ENCODE measurements at places on chromosomes 7 and 10.

GRCh38 chr7:100825215-100825671, 2.1 kb downstream of the EPHB4 start:
- no peak for DNase-seq

- DNase-seq, result no peak
Measured at GRCh38 chr7:139691253-139691781, 86.5 kb downstream of the HIPK2 start.

GRCh38 chr7:150420242-150420641, 30.2 kb upstream of the GIMAP8 start:
- DNase-seq, result no peak

DNA sequence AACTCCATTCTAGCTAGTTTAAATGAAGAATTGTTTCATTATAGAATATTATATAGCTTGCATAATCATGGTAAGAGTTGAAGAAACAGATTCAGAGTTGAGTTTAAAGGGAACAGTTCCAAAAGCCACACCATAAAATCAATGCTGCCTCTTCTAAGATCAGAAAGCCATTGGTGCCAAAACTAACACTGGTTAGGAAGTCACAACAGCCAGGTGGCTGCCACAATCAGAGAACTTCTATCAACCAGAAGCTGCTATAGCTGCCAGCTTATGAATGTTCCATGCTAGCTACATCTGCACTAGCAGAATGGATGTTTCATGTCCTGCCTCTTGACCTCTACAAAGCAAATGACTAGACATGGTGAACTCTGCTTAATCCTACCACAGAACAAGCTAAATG, 583.1 kb upstream of the LRRN3 start:
- DNase-seq, result no peak

- no peak for DNase-seq
Measured at GRCh38 chr7:27219821-27220220, 19.9 kb upstream of the HOXA13 start.

DNA sequence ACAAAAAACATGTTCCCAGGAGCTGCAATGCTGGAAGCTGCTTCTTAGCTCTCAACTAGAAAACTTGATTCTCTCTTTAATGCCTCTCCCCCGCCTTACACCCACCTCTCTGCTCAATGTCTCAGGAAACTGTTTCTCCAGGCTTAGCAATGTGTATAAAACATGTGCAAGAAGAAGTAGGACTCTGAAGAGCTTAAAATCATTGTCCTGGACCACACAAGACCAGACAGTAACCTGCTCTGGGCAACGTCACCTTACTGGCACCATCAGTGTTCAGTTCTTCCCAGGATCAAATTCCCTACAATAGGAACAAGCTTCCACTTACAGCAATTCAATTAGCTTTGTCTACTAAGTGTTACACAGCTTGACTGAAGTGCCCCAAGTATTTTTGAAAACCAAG, 104.9 kb downstream of the RAPGEF5 start:
- DNase-seq, result no peak

- DNase-seq, result no peak
Measured at GRCh38 chr7:70098133-70098561, 499.9 kb downstream of the AUTS2 start.

DNA sequence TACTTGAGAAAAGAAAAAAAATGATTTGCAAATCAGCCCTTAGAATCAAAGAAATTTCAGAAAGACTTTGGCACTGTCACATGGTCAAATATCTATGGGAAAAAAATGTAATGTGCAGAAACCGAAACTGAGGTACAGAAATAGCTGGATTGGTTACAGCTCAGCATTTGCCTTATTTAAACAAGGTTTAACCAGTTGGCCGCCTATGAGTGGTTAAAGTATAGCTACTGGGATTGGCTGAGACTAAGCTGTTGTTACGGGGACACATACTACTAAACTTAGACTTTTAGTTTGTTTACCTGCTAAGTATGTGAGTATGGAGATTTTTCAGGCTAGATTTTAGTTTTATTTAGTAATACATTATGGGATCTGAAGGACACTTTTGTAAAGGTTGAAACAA, 38.6 kb downstream of the SFTPD start:
- no peak for DNase-seq

- no peak for DNase-seq
Measured at GRCh38 chr7:117399820-117400422, 27.4 kb downstream of the ASZ1 start.

DNA sequence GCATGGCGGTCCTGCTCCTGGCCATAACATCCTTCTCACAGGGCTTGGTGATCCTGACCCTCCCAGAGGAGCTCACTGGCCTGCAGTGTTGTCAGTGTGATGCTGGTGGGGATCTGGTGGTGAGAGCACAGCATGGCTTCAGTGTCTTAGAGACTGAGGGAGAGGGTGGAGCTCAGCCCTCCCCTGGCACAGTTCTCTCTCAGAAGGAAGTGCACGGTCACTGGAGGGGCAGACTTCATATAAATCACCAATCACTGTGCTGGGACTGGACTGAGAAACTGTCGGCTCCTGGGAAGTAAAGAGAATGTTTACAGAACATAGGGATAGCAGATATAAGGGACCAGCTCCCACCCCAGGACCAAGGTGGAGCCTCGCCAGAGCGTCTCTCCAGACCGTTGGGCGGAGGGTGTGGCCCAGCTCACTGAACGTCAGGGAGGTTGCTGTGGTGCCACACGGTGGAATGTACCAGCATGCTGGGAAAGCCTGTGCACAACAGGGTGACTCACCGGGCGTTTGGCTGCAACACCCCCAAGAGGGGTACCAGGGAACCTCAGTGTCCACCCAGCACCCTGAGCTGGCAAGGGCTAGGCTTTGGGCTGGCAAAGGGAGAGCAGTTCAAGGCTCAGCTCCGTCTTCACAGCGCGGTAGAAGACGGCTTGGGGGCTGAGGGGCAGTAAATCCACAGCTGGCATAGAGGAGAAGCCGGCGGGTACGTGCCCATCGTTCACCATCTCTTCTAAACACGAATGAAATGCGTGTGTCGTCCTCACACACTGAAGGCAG, 8.8 kb upstream of the GET4 start:
- DNase-seq, result no peak

DNA sequence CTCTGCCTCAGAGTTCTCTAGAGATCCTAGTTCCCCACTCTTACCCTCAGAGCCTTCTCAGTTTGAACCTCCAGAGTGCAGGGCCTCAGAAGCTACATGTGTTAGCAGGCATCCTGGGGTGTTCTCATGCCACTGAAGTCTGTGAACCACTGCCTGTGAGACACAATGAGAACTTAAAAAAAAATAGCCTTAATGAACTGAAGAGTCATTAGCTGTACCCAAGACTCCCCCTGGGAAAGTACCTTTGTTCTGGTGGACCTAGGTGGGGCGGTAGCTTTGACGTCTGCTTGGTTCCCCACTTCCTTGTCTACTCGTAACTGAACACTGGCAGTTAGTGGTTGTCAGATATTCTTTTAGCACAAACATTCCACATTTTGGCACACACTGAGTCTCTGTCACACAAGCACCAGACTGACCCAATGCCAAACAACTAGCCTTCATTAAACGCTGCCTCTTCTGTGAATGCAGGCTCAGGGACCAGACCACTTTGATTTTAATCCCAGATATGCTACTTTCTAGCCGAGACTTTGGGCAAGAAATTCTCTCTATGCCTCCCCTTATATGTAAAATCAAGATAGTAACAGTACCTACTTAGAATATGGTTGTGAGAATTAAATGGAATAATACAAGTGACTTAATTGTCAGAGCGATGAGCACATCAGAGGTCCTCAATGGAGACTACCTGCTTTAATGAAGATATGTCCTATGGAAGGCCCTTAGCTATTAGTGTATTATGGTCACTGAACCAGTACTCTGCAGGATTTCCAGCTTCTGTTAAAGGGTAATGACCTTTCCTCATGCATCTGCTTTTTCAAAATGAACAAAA, 75.3 kb upstream of the CC2D2B start:
- no peak for DNase-seq

DNA sequence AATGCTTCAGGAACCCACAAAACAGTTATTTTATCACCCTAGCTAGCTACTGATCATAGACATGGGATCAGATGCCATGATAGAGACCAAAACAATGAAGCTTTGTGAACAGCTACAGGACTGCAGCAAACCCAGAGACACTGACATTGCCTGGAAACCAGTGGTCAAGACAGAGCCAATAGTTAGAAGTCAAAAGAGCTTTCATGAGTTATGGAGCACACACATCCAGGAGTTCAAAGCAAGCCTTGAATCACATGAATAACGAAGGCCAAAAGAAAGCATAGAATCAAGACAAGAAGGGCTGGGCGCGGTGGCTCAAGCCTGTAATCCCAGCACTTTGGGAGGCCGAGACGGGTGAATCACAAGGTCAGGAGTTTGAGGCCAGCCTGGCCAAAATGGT, 34.5 kb upstream of the GSAP start:
- DNase-seq, result no peak

GRCh38 chr7:116776046-116776445, 86.3 kb upstream of the CAPZA2 start:
- no peak for DNase-seq

GRCh38 chr7:122944682-122945303, 50.7 kb downstream of the TAS2R16 start:
- DNase-seq, result no peak
